ENCODE measurements at places on chromosomes 13 and 19.

DNA sequence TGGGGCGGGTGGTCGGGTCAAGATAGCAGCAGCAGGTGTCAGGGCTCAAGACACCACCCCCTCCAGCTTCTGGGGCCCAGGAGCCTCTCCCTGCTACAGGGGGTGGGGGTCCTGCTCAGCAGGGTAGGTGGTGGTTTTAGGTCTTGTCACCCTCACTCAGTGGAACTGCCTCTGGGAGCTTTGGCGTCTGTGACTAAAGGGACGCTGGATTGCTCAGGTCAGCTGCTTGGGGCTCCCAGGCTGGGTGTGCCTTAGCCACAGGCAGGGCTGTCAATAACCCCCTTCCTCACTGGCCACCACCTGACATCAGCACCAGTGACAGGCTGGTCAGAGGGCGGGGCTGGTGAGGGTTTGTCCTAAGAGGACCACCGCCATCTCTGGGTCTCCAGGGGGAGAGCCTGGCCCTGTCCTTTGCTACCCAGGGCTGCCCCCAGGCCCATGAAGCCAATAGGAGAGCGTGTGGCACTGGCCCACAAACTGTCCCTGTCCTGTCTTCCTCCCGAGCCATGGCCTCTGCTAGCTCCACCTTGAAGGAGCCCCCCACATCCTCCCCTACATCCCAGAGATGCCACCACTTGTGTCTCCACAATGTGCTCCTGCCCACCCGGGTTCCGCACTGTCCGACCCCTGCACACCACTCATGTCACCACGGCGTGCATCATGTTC is 36.4 kb downstream of the MAU2 start:
- no peak for DNase-seq

GRCh38 chr13:64371045-64371444 is 2859.1 kb downstream of the PCDH9 start:
- DNase-seq, result no peak

DNA sequence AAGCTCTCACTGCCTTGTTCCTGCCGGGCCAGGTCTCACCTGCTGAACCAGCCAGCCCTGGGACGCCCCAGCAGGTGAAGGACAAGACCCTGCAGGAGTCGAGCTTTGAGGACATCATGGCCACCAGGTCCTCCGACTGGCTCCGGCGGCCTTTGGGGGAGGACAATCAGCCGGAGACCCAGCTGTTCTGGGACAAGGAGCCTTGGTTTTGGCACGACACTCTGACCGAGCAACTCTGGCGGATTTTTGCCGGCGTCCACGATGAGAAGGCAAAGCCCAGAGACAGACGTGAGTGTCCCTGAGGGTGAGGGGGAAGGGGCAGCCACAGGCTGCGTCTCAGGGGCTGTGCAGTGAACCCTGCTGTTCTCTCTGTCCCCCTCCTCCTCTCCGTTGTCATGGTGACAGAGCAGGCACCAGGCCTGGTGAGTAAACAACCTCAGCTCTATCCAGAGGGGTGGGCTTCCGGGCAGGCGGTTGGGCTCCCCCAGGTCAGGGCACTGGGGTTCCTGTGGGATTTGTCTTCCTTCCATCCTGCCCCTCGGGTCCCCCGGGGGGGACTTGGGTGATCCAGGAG is 9.7 kb downstream of the TLE6 start:
- DNase-seq, result no peak

DNA sequence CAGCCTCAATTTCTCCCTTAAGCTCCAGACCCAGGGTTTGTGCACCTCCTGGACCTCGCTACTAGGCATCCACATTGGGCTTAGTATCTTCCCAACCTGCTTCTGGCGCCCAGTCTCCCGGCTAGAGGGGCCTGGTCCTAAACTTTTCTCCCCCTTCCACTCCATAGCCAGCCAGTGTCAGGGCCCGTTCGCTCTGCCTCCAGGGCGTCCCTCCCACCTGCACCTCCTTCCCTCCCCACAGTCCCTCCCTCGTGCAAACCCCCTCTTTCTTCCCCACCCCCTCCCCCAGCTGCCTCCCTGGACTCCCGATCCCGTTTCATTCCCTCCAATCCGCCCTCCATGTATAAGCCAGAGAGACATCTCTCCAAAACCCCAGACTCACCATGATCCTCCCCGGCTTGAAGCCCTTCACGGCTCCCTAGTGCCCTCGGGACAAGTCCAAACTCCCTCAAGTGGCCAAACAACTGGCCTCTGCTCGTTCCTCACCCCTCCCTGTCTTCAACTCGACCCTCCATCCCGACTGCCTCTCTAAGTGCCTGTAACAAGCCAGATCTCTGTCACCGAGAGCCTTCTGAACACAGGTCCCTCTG is 997 bp upstream of the SAMD4B start:
- DNase-seq, result no peak

DNA sequence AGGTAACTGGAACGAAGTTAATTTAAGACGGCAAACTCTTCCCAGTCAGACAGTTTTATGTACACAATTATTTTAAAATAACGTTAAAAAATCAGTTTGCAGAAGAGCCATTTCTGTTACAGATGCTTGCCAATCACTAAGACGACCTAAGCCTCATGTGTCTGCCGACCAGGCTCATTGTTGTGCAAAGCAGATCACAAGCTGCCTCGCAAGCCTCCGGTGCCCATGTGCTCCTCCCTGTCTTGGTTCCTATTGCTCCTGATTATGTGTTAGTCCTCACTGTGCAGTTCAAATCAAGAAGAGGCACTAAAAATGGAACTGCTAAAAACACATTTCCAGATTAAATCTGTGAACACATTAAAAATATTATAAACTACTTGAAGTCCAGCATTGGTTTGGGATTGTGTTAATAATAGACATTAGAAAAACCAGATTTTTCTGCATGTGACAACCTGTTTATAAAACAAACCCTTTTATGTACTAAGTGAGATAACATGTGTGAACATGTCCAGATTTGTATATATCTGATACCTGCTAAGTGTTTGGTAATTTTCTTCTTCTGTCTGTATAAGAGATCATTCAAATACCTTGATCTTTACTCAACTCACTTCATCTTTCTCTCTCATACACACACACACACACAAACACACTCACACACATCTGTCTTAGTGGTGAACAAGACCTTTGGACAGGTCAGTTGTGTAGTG is 81.9 kb upstream of the SLC15A1 start:
- DNase-seq, result no peak

- no peak for DNase-seq
These were observed 5.0 kb downstream of the PBX4 start for GRCh38 chr19:19613506-19613905.

DNA sequence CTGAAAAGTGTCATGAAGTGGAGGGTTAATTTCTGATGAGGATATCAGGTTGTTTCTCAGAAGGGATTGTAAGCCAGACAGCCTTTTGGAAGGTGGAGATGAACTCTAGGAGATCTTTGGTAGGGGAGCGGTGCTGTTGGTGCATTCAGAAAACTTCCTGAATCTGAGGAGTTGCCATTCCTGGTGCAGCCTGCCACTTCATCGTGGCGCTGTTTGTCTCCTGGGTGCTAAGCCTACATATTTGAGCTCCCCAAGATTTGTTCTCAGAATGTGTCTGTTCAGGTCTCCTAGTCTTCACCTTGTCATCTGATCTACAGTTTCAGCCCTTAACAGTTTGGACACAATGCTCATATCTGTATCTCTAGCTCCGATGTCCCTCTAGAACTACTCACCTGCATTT is 285.6 kb downstream of the MTUS2 start:
- DNase-seq, result no peak

DNA sequence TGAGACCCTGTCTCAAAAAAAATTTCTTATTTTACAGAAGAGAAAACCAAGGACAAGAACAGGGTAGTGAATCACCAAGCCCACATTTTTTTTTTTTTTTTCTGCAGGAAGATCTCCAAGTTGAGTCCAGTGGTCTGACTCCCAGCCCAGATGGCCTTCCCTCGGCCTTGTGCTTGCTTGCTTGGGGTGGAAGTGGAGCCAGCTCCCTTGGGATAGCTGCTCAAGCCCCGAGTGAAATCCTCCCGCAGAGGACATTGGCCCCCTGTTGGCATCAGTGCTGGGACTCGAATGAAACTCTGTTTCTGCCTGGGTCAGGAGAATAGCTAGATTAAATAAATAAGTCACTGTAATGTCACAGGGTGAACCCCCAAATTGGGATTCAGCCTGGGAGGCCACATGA is 9.4 kb upstream of the NUP62 start:
- no peak for DNase-seq

GRCh38 chr13:76709851-76710250 is 176.4 kb downstream of the KCTD12 start:
- DNase-seq, result no peak

- no peak for DNase-seq
These were observed 8.4 kb downstream of the PLD3 start for GRCh38 chr19:40356681-40357595.

GRCh38 chr13:76873445-76873844 is 12.8 kb downstream of the KCTD12 start:
- no peak for DNase-seq

DNA sequence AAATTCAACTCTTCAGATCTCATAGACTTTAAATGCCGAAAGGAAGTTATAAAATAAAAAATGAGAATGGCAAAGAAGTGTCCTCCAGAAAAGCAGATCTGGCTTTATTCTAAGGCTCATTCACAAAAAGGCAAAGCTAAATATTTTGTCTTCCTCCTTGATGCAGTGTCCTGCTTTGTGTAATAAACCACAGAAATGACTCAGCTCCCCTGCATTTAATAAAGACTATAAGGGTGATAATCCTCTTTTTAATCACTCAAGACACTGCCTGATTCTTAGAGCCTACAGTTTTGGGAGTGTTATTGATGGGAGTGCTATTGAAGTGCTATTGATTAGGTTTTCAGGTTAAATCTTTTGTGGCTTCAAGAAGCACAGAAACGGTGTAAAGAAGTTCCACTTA is 482.0 kb downstream of the PCDH20 start:
- DNase-seq, result no peak

- no peak for DNase-seq
These were observed 306.5 kb upstream of the PCDH20 start for GRCh38 chr13:61722119-61722518.

DNA sequence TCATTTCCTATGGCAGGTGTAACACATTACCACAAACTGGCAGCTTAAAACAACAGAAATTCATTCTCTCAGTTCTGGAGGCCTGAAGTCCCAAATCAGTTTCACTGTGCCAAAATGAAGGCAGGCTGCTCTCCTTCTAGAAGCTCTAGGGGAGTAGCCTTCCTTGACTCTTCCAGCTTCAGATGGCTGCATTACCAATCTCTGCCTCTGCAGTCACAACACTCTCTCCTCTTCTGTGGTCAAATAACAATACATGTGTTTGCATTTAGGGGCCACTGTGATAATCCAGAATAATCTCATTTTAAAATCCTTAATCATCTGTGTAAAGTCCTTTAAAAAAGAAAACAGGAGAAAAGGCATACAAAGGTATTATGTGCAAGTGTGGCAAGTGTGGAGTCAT is 7.8 kb downstream of the DIAPH3 start:
- no peak for DNase-seq

- DNase-seq, result no peak
These were observed 1.9 kb downstream of the PTPRS start for GRCh38 chr19:5338656-5339197.

Data from fibroblast of skin of left quadriceps (primary cell).